Choroid plexus epithelial cell (primary cell): ENCODE measurements at places on chromosomes 7 and 10.

DNA sequence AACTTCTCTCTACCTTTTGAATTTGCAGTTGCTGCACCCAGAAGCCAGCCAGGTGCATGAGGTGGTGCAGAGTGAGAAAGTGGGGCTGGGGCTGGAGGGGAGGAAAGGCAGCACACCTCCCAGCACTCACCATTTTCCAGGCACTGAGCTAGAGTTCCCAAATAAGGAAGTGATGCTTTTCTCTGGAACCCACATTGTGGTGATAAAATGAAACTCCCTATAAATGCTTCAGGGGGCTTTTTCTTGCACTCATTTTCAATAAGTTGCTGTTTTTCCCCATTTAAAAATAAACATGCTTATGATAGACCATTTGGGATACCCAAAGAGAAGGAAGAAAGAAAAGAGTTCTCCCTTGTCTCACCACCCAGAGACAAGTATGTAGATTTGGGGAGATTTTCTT lies 42.8 kb upstream of the TNS3 start:
- DNase-seq = no peak

DNA sequence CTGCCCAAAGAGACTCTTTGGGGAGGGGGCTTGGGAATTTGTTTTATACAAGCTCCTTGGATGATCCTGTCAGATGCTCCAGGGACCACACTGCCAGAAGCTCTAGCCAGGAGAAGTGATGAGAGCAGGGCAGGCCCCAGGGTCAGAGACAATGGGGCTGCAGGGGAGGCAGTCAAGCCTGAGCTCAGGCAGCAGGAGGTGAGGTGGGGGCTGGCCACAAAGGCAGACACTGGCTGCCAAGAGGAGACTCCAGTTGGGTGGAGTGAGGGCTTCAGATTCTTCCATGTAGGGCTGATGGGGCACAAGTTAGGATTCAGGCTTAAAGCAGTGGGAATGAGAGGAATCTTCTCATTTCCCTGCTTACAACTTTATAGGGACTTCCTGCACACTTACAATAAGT lies 35.6 kb upstream of the LOXL4 start:
- no peak for DNase-seq

DNA sequence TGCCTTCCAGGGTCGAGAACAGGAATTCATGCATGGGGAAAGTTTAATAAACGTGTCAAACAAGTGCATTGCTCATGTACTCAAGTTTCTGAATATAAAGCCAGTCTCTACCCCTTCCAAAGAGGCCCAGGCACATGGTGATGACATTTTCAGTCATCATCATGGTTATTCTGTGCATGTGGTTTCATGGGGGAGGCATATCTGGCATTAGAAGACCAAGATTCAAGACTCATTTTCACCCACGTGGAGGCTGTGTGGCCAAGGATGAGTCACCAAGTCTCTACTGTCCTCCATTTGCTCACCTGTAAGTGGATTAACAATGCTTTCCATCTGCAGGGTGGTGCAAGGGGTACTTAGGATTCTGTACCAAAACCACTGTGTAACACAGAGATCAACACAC lies 34.0 kb upstream of the CNPY1 start:
- no peak for DNase-seq

- DNase-seq = no peak
Observed at GRCh38 chr7:15433151-15433550, 128.7 kb downstream of the AGMO start.

- peak; percentile 87 for DNase-seq
Observed at GRCh38 chr10:33115738-33116719, 158.0 kb upstream of the ITGB1 start.

DNA sequence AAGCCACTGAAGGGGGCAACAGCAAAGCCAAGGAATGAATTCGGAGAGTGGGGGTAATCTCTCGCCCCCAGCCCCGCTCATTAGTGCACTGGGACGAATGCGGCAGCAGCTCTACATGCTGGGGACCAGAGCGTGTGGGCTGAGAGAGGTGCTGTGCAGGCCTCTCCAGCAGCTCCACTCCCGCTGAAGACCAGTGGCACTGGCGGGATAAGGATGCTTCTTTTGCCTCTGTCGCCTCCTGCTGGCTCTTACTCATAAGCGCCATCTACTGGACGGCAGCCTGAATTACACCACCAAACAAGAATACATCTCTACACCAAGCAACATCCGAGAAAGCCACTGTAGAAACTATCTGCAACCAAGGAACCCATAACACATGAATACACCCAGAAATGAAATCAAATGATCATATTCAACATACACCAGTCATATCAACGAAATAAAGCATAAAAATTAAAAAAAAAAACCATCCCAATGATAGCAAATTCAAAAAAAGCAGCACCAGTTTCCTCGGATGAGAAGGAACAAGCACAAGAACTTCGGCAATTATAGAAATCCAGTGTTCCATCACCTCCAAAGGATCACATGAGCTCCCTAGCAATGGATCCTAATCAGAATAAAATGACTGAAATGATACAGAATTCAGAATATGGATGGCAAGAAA lies 79.0 kb upstream of the TMEM168 start:
- DNase-seq = peak; percentile 66
